ENCODE measurements at places on chromosomes 7 and 10. TPM values are rescaled to one million over a fixed set of nuclear protein-coding genes. Genes with fewer than 3 reads are reported as not detected.

GRCh38 chr7:147540743-147541142, 1049.8 kb upstream of the C7orf33 start:
- H3K27me3 ChIP-seq: no peaks in the 10 kb centered on the region
- no peaks in the 10 kb centered on the region for H3K4me1 ChIP-seq
- no peak for DNase-seq
- H3K27ac ChIP-seq: no peak overlapping the region
- no peak overlapping the region for H3K4me3 ChIP-seq
- H3K36me3 ChIP-seq: no peaks in the 10 kb centered on the region

DNA sequence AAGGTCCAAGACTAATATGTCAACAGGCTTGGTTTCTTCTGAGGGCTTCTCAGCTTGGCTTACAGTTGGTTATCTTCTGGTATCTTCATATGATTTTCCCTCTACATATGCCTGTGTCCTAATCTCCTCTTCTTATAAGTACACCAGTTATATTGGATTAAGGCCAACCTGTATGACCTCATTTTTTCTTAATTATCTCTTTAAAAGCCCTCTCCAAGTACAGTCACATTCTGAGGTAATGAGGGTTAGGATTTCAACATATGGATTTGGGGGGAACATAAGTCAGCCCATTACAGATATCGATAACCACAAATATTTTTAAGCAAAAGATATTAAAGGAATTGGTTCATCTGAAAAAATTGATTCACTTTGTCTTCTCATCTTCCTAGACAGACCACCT, 49.2 kb downstream of the IQUB start:
- DNase-seq: peak; percentile 5
- H3K27me3 ChIP-seq: no peaks in the 10 kb centered on the region
- no peaks in the 10 kb centered on the region for H3K4me1 ChIP-seq
- no peaks in the 10 kb centered on the region for H3K36me3 ChIP-seq
- no peak overlapping the region for H3K4me3 ChIP-seq

- H3K36me3 ChIP-seq: no peaks in the 10 kb centered on the region
- no peak overlapping the region for H3K27ac ChIP-seq
- H3K4me1 ChIP-seq: no peaks in the 10 kb centered on the region
- no peaks in the 10 kb centered on the region for H3K27me3 ChIP-seq
Measured at GRCh38 chr7:116407165-116407564, 92.4 kb upstream of the CAV2 start.

DNA sequence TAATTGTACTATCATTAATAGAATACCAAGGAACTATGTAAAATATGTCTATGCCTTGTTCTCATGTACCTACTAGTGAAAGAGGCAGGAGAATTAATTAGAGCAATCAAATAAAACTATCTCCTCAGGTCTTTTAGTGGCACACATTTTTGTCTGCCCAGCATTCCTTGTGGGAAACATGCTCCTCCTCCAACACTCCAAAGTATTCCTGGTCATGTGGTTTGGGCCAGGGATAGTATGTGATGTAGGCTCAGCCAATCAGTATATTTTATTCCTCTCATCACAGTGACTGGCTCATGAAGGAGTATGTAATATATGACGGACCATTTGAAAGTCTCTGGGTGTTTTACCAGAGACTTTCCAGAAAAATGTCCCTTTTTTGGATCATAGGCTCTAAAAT, 16.7 kb upstream of the SYPL1 start:
- DNase-seq: no peak
- no peak overlapping the region for H3K27ac ChIP-seq
- H3K36me3 ChIP-seq: no peaks in the 10 kb centered on the region
- no peaks in the 10 kb centered on the region for H3K27me3 ChIP-seq
- no peak overlapping the region for H3K4me3 ChIP-seq

- DNase-seq: peak; percentile 67
- no peak overlapping the region for H3K27ac ChIP-seq
- no peaks in the 10 kb centered on the region for H3K36me3 ChIP-seq
- H3K4me3 ChIP-seq: no peak overlapping the region
- H3K27me3 ChIP-seq: peaks cover 7% of the 10 kb centered on the region
Measured at GRCh38 chr10:114412907-114413797, 8.8 kb upstream of the AFAP1L2 start.

- no peak overlapping the region for H3K4me3 ChIP-seq
- H3K4me1 ChIP-seq: peaks cover 2% of the 10 kb centered on the region
- no peak overlapping the region for H3K27ac ChIP-seq
- H3K36me3 ChIP-seq: peaks cover 18% of the 10 kb centered on the region
- DNase-seq: no peak
Measured at GRCh38 chr7:4794591-4795350, 19.3 kb downstream of the AP5Z1 start.

- DNase-seq: peak; percentile 41
- H3K4me1 ChIP-seq: peaks cover 13% of the 10 kb centered on the region
- H3K27ac ChIP-seq: peak overlapping the region; percentile 40
- no peaks in the 10 kb centered on the region for H3K27me3 ChIP-seq
- no peaks in the 10 kb centered on the region for H3K36me3 ChIP-seq
- peak overlapping the region; percentile 22 for H3K4me3 ChIP-seq
Measured at GRCh38 chr10:99996671-99997648, 12.8 kb downstream of the DNMBP start.

DNA sequence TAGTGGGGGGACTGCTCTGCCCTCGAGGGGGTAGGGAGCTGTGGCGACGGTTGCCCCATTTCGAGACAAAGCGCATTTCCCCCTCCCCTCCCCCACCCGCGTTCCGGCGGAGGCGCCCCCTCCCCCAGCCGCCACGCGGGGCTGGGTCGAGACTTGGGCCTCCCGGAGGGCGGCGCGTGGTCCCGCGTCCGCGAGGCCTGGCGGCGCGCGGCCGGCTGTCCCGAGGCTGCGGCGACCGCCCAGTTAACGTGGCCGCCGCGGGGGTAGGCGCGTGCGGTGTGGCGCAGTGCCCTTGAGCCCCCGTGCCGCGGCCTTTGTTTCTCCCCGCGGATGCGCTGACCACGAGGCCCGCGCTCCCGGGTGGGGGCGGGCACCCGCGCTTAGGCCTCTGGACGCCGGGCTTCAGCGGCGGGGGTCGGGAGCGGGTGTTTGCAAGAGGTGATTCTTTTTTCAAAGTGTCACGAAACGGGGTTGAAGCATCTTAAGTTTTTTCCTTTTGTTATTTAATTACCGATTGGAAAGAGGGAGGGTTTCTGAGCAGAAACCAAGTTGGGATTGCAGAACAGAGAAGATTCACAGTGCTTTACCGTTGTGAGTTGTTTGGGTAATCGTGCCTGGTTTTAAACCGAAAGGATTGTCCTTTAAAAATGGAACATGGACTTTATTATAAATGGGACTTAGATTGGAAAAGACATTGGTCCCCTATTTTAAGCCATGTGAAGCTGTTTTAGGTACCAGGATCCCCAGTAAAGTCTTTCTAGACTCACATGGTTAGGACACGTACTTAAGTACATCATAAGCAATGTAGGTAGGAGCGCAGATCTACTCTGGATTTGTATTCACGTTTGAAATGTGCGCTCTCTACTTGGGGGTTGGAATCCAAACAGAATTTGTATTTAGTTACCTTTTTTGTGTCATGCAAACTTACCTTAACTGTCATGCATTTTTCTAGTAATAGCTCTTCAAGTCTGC, 760 bp downstream of the CBX3 start:
- H3K27me3 ChIP-seq: no peaks in the 10 kb centered on the region
- peaks cover 2% of the 10 kb centered on the region for H3K4me1 ChIP-seq
- peak; percentile 29 for DNase-seq
- H3K4me3 ChIP-seq: peak overlapping the region; percentile 51
- peaks cover 6% of the 10 kb centered on the region for H3K36me3 ChIP-seq
- H3K27ac ChIP-seq: peak overlapping the region; percentile 92

DNA sequence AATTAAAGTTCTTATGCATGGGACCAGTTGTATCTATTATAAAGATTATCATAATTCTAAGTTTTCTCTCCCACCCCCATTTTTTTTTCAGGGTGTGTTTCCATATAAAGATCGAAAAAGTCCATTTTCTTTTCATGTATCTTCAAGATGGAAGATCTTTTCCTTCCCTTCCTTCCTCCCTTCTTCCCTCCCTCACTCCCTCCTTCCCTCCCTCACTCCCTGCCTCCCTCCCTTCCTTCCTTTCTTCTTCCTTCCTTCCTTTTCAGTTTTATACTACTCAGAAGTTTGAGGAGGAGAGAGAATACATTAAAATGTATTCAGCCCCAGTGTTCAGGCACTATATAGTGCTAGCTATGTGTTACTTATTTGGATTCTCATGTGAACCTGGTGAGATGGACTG, 98.0 kb downstream of the POLL start:
- no peaks in the 10 kb centered on the region for H3K4me1 ChIP-seq
- no peak for DNase-seq
- no peak overlapping the region for H3K4me3 ChIP-seq
- no peak overlapping the region for H3K27ac ChIP-seq
- no peaks in the 10 kb centered on the region for H3K27me3 ChIP-seq

GRCh38 chr10:122363722-122364463, 10.6 kb upstream of the PLEKHA1 start:
- no peak overlapping the region for H3K27ac ChIP-seq
- no peak for DNase-seq
- H3K4me1 ChIP-seq: no peaks in the 10 kb centered on the region
- H3K36me3 ChIP-seq: no peaks in the 10 kb centered on the region
- no peak overlapping the region for H3K4me3 ChIP-seq

- no peaks in the 10 kb centered on the region for H3K36me3 ChIP-seq
- no peak overlapping the region for H3K4me3 ChIP-seq
- H3K27ac ChIP-seq: no peak overlapping the region
- no peaks in the 10 kb centered on the region for H3K27me3 ChIP-seq
Measured at GRCh38 chr7:138948403-138948802, 32.8 kb downstream of the KIAA1549 start.

GRCh38 chr10:5603848-5604170, 62.6 kb downstream of the ASB13 start:
- DNase-seq: no peak
- no peak overlapping the region for H3K27ac ChIP-seq
- no peaks in the 10 kb centered on the region for H3K27me3 ChIP-seq
- H3K36me3 ChIP-seq: no peaks in the 10 kb centered on the region
- no peak overlapping the region for H3K4me3 ChIP-seq

- H3K4me1 ChIP-seq: peaks cover 2% of the 10 kb centered on the region
- no peak overlapping the region for H3K27ac ChIP-seq
- no peak for DNase-seq
Measured at GRCh38 chr7:44331682-44332081, 6.3 kb upstream of the CAMK2B start.

- H3K4me3 ChIP-seq: no peak overlapping the region
- peaks cover 3% of the 10 kb centered on the region for H3K4me1 ChIP-seq
- no peaks in the 10 kb centered on the region for H3K27me3 ChIP-seq
Measured at GRCh38 chr7:41576166-41576565, 126.7 kb downstream of the INHBA start.

GRCh38 chr10:87887146-87887545, 23.7 kb downstream of the PTEN start:
- H3K36me3 ChIP-seq: peaks cover 2% of the 10 kb centered on the region
- no peaks in the 10 kb centered on the region for H3K27me3 ChIP-seq
- H3K4me3 ChIP-seq: no peak overlapping the region
- no peaks in the 10 kb centered on the region for H3K4me1 ChIP-seq
- no peak for DNase-seq

- DNase-seq: peak; percentile 89
- no peaks in the 10 kb centered on the region for H3K36me3 ChIP-seq
- H3K4me3 ChIP-seq: no peak overlapping the region
Measured at GRCh38 chr7:155885167-155886155, 73.2 kb upstream of the SHH start.

DNA sequence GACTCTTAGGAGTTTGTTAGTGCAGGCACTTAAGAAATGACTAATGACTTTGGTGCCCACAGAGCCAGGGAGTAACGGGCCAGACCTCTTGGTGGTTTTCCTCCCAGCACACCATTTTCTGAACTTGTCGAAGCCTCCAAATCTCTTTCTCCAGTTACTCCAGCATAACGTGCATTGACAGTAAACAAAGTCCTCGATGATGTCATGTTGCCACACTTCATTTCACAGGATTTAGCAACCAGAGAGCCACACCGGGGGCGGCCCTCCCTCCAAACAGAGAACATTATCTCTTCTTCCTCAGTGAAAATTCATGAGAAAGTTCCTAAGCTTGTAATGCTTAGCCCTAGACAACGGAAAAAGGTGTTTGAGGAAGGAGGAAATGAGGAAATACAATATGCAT, 4.0 kb upstream of the SVOPL start:
- no peaks in the 10 kb centered on the region for H3K4me1 ChIP-seq
- no peaks in the 10 kb centered on the region for H3K27me3 ChIP-seq

DNA sequence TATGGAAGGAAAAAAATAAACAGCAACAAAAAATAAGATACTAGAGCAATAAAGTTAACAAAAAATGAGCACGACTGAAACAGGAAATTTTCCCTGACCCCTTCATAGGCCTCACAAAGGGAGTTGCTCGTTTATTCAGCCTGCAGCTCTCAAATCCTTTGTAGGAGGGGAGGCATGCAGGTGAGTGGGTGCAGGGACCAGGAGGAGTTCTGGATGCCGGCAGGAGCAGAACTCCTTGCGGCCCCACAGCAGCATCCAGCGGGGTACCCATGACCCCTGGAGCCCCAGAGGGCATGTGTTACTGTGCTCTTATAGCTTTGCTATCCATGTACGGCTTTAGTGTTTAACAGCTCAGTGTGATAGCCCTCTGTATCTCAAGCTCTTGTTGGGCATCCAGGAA, 5.8 kb downstream of the TAS2R39 start:
- no peaks in the 10 kb centered on the region for H3K36me3 ChIP-seq
- no peak for DNase-seq
- H3K27me3 ChIP-seq: no peaks in the 10 kb centered on the region
- H3K27ac ChIP-seq: no peak overlapping the region
- no peaks in the 10 kb centered on the region for H3K4me1 ChIP-seq
- H3K4me3 ChIP-seq: no peak overlapping the region

- DNase-seq: peak; percentile 45
- H3K27ac ChIP-seq: no peak overlapping the region
- H3K4me1 ChIP-seq: peaks cover 9% of the 10 kb centered on the region
- H3K4me3 ChIP-seq: no peak overlapping the region
Measured at GRCh38 chr7:142581341-142581740, 167.9 kb upstream of the PRSS1 start.

- no peaks in the 10 kb centered on the region for H3K36me3 ChIP-seq
- DNase-seq: peak; percentile 68
- no peak overlapping the region for H3K27ac ChIP-seq
- H3K4me3 ChIP-seq: peak overlapping the region; percentile 38
- H3K4me1 ChIP-seq: no peaks in the 10 kb centered on the region
Measured at GRCh38 chr7:15015545-15016314, 113.2 kb upstream of the DGKB start.

DNA sequence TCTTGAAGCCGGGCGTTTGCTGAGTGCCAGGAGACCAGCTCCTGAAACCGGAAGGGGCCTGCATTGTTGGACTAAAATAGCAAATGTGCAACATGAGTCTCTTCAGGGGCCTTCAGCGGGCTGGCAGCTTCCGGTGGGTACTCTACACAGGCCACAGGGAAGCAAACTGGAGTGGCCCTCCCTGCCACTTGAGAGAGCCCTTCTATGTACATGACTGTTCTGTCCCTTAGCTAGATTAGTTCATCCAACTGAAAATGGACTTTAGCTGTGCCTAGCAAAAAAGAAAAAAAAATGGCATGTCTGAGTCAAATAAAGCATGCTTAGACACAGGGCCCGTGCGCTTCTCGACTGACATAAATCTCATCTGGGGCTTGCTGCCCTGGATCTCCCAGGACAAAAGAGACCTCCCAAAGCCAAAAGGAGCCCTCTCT, 115.3 kb upstream of the TCF7L2 start:
- no peak overlapping the region for H3K4me3 ChIP-seq
- DNase-seq: no peak
- H3K36me3 ChIP-seq: no peaks in the 10 kb centered on the region
- no peaks in the 10 kb centered on the region for H3K4me1 ChIP-seq
- no peak overlapping the region for H3K27ac ChIP-seq

The DPYSL4 gene
- 0.26 TPM for total RNA-seq

The TNS3 gene
- 52.6 TPM for total RNA-seq

The TMEM184A gene
- under 0.01 TPM for total RNA-seq

The SLC4A2 gene
- total RNA-seq: 61.8 TPM

The TMEM130 gene
- 0.26 TPM for total RNA-seq

The ACHE gene
- under 0.01 TPM for total RNA-seq

The PNPLA8 gene
- total RNA-seq: 36.7 TPM

The FAM149B1 gene
- 44.9 TPM for total RNA-seq

The CLDN4 gene
- total RNA-seq: 0.26 TPM
